ENCODE measurements at places on chromosomes 7 and 10. TPM values are rescaled to one million over a fixed set of nuclear protein-coding genes. Genes with fewer than 3 reads are reported as not detected.

- no peak for DNase-seq
Measured at GRCh38 chr7:134182078-134182477, 54.9 kb downstream of the LRGUK start.

- peak; percentile 9 for DNase-seq
Measured at GRCh38 chr10:60032723-60033122, 126.4 kb upstream of the CCDC6 start.

GRCh38 chr7:1985042-1985441, 247.7 kb downstream of the MAD1L1 start:
- DNase-seq = no peak

- DNase-seq = no peak
Measured at GRCh38 chr10:76190634-76191270, 759.3 kb downstream of the LRMDA start.

- DNase-seq = no peak
Measured at GRCh38 chr10:20115894-20116293, 299.7 kb downstream of the PLXDC2 start.

- DNase-seq = no peak
Measured at GRCh38 chr10:43190775-43191174, 52.5 kb downstream of the CSGALNACT2 start.

DNA sequence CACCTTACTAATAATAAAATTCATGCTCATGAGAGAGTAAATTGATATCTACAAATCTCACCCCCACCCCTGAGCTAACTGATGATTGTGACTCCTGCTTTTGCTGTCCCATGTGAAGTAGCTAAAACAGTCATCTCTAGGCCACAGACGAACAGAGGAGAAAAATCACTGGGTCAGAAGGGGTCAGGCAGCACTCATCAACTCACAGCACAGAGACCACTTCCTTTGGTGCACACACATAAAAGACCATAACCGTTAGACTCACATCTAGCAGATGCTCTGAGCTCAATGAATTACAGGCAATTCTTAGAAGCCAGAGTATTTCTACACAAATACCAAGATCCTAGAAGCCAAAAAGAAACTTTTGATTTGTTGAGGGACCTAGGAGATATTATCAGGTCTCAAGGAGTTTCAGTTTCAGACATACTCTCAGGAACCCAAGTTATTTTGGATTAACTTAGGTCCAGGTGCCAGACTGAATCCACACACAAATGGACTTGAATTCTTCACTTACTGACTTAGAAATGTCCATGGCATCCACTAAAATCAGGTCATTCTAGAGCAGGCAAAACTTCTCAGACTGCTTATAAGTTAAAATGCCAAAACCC, 65.0 kb upstream of the TES start:
- no peak for DNase-seq

- DNase-seq = no peak
Measured at GRCh38 chr7:151453326-151453791, 13.4 kb upstream of the CRYGN start.

DNA sequence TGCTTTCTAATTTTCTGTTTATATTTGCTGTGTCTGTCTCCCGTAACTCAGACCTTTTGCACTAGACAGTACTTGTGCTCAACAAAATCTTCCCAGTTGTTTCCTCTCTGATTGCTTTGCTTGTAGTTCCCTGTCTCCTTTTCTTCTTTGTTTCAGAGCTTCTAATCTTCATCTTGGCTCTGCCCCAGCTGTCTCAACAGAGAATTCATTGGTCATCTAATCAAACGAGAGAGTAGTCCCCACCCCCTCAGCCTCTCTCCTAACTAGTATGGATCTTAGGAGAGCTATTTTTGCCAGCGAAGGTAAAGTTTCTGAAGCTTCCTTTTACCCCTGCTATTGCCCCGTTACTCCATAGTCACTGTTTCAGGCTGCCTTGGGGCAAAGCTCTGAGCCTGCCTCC, 32.8 kb downstream of the SLC26A4 start:
- no peak for DNase-seq

DNA sequence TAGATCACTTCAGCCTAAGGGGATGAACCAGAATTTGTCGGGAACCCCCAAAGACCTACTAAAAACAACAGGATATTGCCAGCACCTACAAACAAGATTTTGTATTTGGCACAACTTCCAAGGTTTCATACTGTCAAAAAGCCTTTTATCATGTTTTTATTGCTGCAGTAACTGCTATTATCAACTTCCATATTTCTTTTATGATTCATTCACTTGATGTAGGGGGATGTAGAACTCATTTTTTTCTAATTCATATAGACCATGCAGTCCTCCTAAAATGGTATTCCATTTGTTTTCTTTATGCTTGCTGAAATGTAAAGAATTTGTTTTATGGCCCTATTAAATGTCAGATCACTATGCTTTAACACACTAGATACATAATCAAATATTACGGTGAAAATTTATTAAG, 30.0 kb upstream of the WNT16 start:
- no peak for DNase-seq

GRCh38 chr10:82551506-82551905, 676.5 kb downstream of the NRG3 start:
- no peak for DNase-seq

GRCh38 chr7:78368771-78369170, 570.2 kb downstream of the PHTF2 start:
- DNase-seq = no peak

DNA sequence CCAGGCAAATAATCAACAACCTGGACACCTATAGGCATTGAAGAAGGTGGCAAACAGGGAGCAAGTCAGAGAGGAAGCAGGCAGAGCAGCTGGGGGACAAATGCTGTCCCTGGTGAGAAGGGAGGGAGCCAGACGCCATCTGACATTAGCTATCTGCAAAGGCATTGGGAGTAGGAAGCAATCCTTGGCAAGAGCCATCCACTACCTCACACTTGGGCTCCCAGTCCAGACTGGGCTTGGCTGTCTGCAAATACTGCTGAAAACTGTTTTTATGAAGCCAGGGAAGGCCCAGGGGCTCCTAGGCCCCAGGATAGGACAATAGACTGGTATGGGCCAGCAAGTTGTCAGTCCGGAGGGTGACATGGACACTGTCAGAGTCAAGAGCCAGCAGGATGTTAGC, 132.5 kb downstream of the SORBS1 start:
- DNase-seq = no peak

- no peak for DNase-seq
Measured at GRCh38 chr7:42010751-42011150, 226.3 kb downstream of the GLI3 start.

GRCh38 chr10:126702181-126702580, 31.7 kb upstream of the C10orf90 start:
- DNase-seq = no peak

- DNase-seq = no peak
Measured at GRCh38 chr10:44238212-44238611, 146.7 kb downstream of the CXCL12 start.

DNA sequence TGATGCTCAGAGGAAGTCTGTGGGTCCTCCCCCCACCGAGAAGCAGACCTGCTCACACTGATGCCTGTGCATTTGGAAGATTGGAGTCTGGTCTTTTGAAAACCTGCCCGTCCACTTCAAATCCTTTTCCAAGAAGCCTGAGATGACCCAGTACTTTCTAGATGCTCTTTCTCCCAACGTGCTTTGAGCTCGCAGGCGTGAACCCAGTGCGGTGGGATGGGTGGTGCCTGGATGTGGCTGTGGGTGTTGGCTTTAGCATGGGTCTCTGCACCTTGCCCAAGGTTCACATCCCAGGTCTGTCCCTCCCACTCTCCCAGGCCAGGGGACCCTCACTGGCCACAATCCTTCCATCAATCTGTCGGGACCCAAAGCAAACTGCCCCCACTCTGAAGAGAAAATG, 170.2 kb downstream of the ADARB2 start:
- no peak for DNase-seq

- no peak for DNase-seq
Measured at GRCh38 chr7:1569440-1569832, 396 bp downstream of the PSMG3 start.

- no peak for DNase-seq
Measured at GRCh38 chr10:125627646-125628045, 55.3 kb downstream of the TEX36 start.

DNA sequence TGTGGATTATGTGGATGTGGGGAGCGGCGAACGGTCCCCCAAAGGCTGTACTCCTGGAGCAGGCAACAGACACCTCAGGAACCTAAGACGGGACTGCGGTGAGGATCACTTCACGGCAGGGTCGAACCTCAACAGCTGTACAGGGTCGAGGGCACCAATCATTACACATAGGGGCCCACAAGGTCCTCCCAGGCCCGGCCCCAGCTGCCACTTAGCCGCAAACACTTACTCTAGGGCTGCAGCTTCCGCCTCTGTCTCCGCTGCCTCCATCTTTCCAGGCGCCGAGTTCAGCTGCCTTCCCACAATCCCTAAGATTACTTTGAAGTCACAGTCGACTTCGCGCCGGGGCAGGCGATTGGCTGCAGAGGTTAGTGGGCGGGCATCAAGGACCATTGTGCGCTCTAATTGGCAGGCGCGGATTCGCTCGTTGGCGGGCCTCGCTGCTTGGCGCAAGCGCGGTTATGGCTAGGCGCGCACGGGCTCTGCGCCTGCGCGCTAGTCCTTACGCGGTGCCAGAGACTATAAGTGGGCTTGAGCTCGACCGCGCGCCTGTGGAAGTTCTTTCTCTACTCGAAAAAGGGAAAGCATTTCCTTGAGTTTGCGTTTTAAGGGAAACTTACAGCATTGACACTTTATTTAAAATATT, at the start of gene ZWINT:
Gene ZWINT, minus strand, starts transcription at position 293 of the 646 bp plus-strand sequence. Its CDS starts 23 bp downstream, at position 270.
- peak; percentile 61 for DNase-seq

GRCh38 chr7:29044554-29044953, 86.4 kb upstream of the TRIL start:
- DNase-seq = no peak

GRCh38 chr10:84903320-84903719, 574.9 kb downstream of the CCSER2 start:
- DNase-seq = no peak

- no peak for DNase-seq
Measured at GRCh38 chr7:110105307-110105706, 985.6 kb upstream of the LRRN3 start.

DNA sequence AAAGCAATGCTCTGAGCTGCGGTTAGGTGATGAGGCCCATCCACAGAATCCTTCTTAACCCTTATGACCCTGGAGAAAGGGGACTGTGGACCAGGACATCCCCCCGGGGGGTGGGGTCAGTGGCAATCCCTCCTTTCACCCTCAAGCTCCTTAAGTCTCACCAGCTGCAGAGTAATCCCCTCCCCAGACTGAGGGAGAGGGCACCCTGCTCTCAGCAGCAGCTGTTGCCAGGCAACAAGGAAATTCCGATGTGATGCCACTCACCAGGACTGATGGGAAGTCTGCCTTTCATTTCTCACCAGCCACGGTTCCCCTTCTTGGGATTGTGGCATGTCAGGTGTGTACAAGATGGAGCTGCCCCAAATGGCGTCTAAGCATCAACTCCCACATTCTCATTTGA, 129.6 kb downstream of the DOCK1 start:
- no peak for DNase-seq

DNA sequence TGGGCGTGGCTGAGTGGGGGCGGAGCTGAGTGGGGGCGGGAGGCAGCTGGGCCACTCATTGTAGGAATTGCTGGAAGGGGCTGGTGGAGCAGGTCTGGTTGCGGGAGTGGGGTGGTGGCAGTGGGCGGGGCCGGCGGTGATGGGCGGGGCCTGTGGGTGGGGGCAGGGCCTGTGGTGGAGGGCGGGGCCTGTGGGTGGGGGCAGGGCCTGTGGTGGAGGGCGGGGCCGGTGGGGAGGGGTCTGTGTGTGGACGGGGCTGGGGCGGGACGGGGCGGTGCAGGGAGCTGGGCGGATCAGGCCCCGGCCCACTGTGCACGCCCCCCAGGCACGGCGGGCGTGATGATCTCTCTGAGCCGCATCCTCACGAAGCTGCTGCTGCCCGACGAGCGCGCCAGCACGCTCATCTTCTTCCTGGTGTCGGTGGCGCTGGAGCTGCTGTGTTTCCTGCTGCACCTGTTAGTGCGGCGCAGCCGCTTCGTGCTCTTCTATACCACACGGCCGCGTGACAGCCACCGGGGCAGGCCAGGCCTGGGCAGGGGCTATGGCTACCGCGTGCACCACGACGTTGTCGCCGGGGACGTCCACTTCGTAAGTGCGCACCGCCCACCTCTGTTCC, 14.0 kb downstream of the SLC29A4 start:
- DNase-seq = no peak

The TUBB8 gene
- total RNA-seq = not detected

The SMIM30 gene
- 52.9 TPM for total RNA-seq

The EMX2 gene
- 1.3 TPM for total RNA-seq

The SYCE1 gene
- not detected for total RNA-seq

The NKX2-3 gene
- not detected for total RNA-seq

The ADARB2 gene
- 0.39 TPM for total RNA-seq

The ADRB1 gene
- 0.05 TPM for total RNA-seq

The CAMK2B gene
- total RNA-seq = 0.05 TPM

The WDFY4 gene
- 0.41 TPM for total RNA-seq

The RAMP3 gene
- not detected for total RNA-seq

The EIF5AL1 gene
- total RNA-seq = 0.53 TPM

Data from glomerular endothelial cell (primary cell).